H54 (cell line): ENCODE measurements at places on chromosomes 5 and 9.

GRCh38 chr5:11715461-11716196 lies 188.6 kb downstream of the CTNND2 start:
- DNase-seq, result no peak

GRCh38 chr9:136185066-136185465 lies 19.9 kb downstream of the LHX3 start:
- no peak for DNase-seq

DNA sequence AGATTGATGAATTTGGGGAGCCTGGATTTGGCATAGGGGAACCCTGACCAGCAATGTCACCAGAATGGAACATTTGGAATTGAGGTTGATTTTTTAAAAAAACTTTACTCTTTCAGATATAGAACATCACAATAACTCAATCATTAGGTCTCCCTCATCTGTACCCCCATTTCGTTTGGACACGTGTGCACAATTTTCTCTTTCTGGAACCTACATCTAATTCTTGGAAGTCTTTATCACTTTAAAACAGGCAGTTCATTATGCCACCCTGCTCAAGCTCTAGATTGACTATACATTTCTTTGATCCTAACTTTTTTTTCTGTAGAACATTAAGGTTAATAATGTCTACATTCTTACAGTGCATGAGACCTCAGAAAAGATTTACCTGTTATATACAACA lies 3.7 kb upstream of the SSBP2 start:
- DNase-seq, result no peak

DNA sequence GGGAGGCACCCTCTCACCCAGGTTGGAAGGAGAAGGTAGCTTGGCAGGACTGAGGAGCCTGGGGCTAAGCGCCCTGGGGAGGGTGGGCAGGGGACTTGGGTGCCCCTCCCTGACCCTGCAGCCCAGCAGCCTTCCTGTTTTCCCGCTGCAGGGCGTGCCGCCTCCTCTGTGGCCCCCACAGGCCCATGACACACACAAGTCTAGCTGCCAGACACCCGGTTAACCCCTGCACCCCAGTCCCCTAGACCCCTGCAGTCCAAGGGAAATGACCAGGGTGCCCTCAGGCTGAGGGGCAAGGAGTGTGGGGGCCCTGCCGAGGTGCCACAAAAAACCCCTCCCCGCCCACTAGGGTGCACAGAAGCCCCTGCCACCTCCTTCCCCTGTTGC lies 33.0 kb downstream of the GOLGA2 start:
- no peak for DNase-seq

DNA sequence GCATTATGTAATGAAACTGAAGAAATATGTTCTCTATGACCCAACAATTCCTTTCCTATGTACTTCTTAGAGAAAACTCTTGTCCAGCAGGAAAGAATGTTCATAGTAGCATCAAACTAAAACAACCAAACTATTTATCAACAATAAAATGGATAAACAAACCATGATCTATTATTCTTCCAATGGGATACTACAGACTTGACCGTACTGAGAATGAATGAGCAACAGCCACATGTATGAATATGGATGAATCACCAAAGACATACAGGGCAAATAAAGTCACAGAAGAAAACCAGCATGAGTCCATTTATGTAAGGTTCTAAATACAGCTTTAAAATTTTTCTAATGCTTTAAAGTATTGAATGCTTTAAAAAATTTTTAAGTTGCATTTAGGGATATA lies 73.6 kb upstream of the SUSD1 start:
- DNase-seq, result no peak

DNA sequence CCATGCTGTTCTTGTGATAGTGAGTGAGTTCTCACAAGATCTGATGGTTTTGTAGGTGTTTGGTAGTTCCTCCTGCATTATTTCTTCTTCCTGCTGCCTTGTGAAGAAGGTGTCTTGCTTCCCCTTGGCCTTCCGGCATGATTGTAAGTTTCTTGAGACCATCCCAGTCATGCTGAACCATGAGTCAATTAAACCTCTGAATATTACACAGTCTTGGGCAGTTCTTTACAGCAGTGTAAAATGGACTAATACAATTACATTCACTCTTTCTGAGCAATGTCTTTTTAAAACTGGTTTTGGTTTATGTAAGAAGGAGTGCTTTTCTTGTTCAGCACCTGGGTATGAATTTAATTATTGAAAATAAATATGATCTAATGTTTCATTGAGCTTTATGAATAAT lies 50.7 kb upstream of the ARRDC3 start:
- no peak for DNase-seq
